ENCODE measurements at places on chromosomes 4 and X.
A peak's percentile ranks its signal among the peaks of the same experiment; 100 is the strongest.

- DNase-seq = peak; percentile 39
These were observed 90.5 kb upstream of the ZNF827 start for GRCh38 chr4:146029147-146029546.

DNA sequence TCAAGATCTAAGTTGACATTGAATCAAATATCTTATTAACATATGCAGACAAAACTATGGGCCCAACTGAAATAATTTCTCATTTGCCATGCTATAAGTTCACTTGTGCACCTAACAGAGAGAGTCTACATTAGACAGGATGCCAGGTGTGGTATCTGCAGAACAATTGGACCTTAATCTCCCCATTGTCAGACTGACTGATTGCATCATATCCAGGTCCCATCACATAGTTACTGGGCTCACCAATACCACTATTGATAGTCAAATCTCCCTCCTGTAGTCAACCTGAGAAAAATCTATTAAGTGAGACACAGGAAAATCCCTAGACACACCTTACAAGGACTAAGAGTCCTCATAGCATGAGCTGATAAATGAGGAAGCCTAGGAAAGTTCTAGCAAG is 156.0 kb upstream of the FRG1 start:
- DNase-seq = no peak

- peak; percentile 9 for DNase-seq
These were observed 161.9 kb downstream of the PHF8 start for GRCh38 chrX:53882331-53882730.

- no peak for DNase-seq
These were observed 31.8 kb downstream of the DDX53 start for GRCh38 chrX:23031600-23031999.

DNA sequence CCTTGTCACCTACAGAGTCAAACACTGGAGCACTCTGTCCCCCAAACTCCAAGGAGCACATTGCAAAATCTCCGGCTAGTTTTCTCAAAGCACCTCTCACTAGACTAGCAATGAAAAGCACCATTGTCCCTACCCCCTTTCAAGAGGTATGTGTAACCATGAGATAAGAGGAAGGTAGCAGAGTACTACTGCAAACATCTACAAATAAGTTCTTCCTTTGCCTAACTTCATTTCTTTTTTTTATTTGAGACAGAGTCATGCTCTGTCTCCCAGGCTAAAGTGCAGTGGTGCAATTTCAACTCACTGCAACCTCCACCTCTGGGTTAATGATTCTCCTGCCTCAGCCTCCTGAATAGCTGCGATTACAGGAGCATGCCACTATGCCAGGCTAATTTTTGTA is 17.7 kb downstream of the PPP4R3C start:
- DNase-seq = no peak

DNA sequence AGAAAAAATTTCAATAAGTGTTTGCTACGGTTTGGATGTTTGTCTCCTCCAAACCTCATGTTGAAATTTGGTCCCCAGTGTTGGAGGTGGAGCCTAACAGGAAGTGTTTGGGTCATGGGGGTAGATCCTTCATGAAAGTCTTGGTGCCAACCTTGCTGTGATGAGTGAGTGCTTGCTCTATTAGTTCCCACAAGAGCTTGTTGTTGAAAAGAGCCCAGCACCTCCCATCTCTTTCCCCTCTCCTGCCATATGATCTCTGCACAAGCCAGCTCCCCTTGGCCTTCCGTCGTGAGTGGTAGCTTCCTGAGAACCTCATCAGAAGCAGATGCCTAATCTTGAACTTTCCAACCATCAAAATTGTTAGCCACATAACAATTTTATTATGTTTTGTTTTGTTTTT is 10.3 kb upstream of the RAB40A start:
- DNase-seq = peak; percentile 19

DNA sequence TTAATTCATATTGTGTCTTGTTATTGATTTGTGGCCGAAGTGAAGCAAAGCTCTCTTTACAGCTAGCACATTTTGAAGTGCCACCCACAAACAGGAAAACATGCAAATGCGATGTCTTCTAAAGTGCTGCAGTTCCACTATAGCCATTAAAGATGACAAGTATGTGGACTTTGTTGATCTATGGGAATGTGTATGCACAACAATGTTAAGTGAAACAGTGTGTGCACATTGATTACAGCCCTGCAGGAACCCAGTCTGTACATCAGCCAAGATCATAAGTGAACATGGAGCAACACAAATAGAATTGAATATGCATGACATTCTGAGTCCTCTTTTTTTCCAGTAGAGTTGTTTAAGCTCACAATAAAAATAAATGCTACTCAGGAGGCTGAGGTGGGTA is 43.0 kb downstream of the TFDP3 start:
- no peak for DNase-seq

- peak; percentile 33 for DNase-seq
These were observed 11.6 kb downstream of the ARHGAP24 start for GRCh38 chr4:85486425-85487086.

DNA sequence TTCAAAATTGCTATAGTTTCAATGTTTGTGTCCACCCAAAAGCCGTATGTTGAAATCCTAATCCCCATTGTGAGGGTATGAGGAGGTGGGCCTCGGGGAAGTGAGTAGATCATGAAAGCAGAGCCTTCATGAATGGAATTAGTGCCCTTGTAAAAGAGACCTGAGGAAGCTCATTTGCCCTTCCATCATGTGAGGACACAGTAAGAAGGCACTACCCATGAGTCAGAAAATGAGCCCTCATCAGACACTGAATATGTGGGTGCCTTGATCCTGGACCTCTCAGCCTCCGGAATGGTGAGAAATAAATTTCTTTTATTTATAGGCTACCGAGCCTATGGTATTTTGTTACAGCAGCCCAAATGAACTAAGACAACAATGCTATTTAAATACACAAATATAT is 57.7 kb upstream of the EFHC2 start:
- DNase-seq = no peak

GRCh38 chrX:68503836-68504636 is 5.2 kb downstream of the YIPF6 start:
- DNase-seq = peak; percentile 1

DNA sequence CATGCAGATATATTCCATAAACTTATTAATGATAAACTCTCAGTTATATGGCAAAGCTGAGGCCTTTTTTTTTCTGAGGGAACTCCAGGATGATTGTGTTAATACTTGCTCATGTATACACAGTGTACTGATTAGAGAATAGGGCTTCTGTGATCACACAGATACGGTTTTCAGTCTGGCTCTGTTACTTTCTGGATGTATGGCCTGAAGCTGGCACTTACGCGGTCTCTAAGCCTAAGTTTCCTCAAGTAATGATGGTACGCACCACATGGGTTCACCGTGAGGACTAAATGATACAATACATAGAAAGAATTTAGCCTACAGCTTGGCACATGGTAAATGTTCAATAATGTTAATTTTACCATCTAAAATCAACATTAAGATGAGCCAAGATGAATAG is 73.8 kb downstream of the SEC24D start:
- no peak for DNase-seq

All from AG10803 (cell line).